ENCODE measurements at places on chromosomes 12 and 14.

DNA sequence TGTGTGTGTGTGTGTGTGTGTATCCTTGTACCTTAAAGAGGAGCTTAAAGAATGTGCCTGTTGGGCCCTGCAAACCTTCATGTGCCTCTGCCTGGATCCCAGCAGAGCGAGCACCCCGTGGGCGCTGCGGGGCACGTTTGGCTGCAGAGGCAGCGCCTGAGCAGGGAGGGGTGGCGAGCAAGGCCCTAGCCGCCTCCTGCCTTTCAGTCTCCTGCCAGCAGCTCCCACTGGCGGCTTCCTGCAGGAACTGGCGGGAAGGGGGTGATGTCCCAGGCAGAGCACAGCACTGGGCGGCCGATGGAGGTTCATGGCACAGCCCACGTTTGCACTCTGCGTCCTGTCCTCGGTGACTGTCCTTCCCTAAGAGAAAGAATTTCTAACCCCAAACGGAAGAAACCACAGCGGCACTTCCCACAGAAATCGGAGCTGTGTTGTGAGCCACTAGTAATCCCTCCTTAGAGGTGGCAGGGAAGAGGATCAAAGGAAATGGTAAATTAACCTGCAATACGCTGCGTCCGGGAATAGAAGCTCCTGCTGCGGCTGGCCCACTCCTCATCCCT lies 19.8 kb downstream of the ZBTB42 start:
- no peak for DNase-seq

- no peak for DNase-seq
Observed at GRCh38 chr12:58095002-58095401, 153.6 kb downstream of the ATP23 start.

GRCh38 chr12:20985399-20985798 lies 145.6 kb upstream of the SLCO1B1 start:
- no peak for DNase-seq

- no peak for DNase-seq
Observed at GRCh38 chr14:31705731-31706130, 144.5 kb downstream of the NUBPL start.

DNA sequence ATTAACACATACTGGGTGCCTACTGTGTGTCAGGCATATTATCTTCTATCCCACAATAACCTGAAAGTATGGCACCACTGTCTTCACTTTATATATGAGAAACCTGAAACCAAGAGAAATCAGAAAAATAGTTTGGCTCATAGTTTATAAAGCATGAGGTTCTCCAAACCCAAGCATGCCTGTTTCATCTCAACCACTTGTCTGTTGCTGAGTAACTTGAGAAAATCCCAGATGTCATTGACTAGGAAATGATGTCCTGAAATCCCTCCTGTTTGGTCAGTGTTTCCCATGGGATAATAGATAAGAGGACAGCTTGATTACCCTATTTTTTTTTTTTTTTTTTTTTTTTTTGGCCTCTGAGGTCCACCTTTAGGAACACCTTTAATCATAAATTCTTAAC lies 2.6 kb upstream of the IFNG-AS1 start:
- DNase-seq: no peak

- DNase-seq: no peak
Observed at GRCh38 chr12:133206390-133206789, 25.1 kb downstream of the ZNF268 start.

- DNase-seq: no peak
Observed at GRCh38 chr14:78335531-78335930, 165.4 kb downstream of the NRXN3 start.

DNA sequence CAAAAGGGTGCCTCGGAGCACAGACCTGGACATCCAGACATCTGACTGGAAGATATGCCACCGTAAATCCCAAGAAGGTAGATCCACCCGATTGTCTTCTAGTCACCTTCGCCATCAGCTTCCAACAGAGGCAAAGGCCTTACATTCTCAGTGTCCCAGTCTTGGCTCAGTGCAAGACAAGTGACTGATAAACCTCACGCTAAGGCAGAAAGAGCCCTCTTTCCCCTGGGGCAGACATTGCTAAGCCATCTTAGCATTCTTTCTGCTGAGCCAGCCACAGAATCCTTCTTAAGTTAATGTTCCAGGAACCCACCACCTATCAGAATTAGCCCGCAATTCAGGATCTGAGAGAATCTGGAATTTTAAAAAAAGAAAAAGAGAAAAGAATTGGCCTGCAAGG lies 4.3 kb upstream of the PLEKHG6 start:
- DNase-seq: no peak

GRCh38 chr12:44503329-44503728 lies 372.8 kb downstream of the NELL2 start:
- DNase-seq: no peak

- DNase-seq: no peak
Observed at GRCh38 chr12:90262251-90262650, 553.6 kb upstream of the ATP2B1 start.

DNA sequence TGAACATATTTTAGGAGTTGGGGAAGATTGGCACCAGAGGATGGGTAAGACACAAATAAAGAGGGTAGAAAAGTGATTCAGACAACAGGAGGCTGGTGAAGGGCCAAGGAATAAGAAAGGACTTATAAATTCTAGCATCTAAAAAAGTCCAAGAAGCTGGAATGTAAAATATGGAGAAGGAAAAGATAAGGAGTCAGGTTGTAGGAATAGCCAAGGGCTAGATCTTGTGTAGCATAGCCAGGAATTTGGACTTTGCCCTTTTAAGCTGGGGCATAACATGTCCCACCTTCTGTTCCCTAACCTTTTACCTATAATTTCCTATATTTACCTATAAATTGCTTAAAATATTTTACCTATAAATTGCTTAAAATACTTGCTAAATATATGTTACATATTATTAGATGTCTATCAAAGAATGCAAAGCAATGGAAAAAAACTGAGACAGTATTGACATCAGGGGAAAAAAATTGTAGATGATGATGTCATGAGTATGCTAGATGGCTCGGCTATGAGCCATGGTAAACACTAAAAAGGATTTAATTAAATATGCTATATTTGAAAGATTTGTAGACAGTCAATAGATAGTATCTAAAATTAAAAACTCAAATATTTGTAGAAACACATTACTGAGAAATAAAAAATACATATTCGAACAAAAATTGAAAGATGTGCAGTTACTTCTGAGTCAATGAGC lies 99.7 kb upstream of the PLEKHG7 start:
- no peak for DNase-seq

DNA sequence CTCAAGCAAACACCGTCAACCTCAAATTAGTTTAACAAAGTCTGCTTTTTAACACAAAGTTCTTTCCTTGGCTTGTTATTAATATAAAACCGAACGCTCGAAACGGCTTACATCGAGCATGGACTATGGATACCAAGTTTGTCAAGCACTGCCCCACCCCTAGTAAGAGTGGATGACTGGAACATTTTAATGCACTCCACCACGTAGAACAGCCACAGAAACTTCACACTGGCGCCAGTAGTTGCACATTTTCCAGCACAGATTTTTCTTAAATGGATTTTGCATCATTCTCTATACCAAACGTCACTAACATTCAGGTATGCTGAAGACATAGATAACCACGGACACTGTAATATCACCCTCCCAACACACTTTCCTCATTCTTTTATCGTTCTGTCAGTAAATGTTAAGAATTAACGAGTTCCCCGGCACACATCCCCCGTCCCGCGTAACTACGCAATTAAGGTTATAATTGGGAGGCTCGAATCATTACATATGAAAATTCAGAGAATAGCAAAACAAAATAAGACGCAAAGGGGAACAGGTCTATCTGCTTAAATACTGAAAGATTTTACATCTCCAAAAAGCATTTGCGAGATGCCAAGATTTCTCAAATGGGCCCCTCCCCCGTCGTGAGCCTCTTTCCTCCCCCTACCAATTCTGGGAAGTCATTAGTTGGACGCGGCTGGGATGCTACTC lies 990 bp downstream of the FERMT2 start:
- no peak for DNase-seq

- DNase-seq: no peak
Observed at GRCh38 chr12:49187184-49187583, 1.7 kb downstream of the TUBA1A start.

- no peak for DNase-seq
Observed at GRCh38 chr12:125434936-125435443, 369.8 kb downstream of the AACS start.

DNA sequence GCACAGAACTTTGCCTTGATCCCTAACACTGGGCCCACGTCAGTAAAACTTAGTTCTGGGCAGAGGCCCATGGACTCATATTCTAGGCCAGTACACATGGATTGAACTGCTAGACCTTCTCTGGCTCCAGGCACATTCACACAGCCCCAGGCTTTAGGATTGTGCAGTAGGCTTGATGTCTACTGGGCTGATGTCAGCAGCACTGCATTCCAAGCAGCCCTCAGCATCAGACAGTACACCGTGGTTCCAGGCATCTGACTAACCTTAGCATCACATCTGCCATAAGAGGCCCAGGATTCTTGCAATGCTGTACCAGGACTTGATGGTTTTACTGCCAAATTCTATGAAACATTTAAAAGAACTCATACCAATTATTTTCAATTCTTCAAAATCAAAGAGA lies 301.9 kb downstream of the CCER1 start:
- DNase-seq: no peak

DNA sequence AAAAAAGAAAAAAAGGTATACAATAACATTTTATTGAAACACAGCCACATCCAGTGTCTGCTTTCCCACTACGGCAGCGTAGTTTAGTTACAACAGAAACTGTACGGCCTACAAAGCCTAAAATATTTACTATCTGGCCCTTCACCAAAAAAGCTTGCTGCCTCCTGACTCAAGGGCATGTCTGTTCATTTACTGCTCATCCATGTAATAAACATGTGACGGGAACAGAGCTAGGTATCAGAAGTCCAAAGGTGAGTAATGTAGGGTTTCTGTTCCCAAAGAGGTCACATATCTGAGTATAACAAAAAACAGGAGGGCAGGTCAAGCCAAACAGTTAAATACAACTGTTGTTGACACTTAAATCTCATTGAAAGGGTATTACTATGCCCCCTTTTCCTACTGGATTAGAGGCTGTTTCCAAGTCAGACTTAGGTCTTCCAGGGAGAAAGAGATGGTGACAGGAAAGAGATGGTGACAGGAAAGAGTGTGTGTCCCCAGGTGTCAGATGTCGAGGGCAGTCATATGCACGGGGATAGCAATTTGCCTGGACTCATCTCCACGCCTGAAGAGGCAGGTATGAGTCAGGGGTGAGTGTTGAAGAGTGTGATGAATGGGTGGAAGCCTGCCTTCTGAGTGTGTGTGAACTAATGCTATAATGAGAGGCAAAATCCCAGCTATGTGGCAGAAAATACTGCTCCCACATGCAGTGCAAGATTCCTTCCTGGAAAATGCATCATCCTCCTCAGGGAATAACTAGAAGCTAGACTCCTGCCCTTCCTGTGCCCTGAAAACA lies 77.7 kb downstream of the MAP3K9 start:
- no peak for DNase-seq

DNA sequence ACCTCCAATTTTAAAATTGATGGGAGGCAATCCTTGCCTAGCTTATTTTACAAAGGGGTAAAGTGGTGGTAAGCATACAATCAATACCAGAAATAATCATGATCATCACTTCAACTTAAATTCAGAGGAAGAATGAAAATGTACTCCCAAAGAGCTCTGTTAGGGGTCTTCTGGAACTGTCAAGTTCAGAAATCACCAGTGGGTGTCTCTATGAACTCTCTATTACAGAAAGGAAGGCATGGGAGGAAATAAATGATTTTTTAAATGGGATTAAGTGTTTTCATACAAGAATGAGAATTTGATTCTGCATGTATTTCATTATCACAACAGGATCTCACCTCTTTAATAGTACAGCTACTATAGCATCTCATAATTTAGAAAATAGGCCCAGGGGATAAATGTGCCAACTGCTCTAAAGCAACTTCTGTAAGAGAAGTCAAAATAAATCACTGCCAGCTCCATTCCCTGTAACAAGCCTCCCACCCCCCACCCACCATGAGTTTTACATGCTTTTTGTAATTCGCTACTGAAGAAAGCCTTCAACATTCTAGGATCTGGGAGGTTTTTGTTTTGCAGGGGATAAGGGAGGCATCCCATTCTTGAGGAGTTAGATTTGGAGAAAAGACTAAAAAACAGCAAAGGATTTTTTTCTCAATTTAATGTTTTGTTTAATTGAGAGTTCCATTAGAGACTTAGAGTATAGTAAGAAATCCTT lies 9.7 kb downstream of the DCP1B start:
- no peak for DNase-seq

- DNase-seq: no peak
Observed at GRCh38 chr12:88628856-88629509, 48.7 kb upstream of the KITLG start.

GRCh38 chr12:4091016-4091743 lies 182.4 kb upstream of the CCND2 start:
- DNase-seq: no peak

- no peak for DNase-seq
Observed at GRCh38 chr12:14059548-14059947, 78.1 kb upstream of the GRIN2B start.

- no peak for DNase-seq
Observed at GRCh38 chr14:50335989-50336824, 24.1 kb downstream of the DMAC2L start.

DNA sequence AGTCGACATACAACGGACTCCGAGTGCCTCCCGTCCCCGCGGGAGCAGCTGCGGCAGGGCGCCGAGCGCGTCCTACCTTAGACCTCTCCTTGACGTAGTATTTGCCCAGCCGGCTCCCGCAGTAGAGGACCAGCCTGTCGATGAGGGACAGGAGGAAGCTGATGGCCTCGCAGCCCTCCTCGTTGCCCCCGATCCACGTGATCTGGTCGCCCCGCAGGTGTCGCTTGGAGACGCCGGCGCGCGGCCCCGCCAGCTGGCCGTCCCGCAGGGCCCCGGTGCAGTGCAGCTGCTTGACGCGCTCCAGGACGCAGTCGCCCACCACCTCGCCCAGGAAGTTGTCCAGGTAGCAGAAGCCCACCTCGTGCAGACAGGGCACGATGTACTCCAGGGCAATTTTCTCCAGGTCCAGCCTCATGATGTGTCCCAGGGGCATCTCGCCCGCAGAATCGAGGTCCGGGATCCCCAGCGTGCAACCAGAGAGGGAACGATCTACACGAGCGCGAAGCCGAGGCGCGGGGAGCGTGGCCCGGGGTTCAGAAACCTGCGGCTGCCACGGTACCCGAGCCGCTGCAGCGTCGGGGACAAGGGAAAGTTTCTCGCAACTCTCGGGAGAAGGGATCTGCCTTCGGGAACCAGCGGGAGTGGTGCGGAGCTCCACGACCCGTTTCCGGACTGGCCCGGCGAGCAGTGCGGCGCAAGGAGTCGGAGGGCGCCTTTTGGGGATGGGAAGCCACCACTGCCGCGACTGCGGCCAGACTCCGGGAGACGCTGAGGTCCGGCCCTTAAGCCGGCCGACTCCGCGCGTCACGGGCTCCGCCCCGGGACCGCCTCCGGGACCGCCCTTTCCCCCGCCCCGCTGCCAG lies at the start of gene EGLN3:
Gene EGLN3, minus strand, starts transcription at position 755 of the 863 bp plus-strand sequence. Its CDS starts 322 bp downstream, at position 433.
- peak; percentile 4 for DNase-seq

GRCh38 chr14:68232300-68233055 lies 412.9 kb downstream of the RAD51B start:
- peak; percentile 99 for DNase-seq
